K562 (cell line): ENCODE measurements at places on chromosomes 1 and 21.

GRCh38 chr1:98937347-98937746 lies 67.3 kb downstream of the PLPPR5 start:
- no peak for DNase-seq

DNA sequence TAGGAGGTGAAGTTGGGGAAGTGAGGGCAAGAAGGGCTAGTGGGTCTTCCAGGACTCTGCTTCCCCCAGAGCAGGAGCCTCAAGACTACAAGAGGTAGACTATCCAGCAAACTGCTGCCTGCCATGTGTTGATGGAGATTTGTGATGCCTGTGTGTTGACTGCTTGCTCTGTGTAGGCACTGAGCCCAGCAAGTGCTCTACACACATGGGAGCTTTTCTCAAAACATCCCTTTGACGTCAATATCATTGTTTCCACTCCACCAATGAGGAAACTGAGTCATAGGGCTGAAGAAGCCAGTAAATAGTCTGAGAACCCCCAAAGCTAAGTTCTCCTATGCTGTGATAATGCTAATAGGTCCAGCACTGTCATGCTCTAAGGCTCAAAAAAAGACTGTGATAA lies 207.2 kb upstream of the NFIA start:
- DNase-seq: no peak

- DNase-seq: no peak
These were observed 208.2 kb upstream of the TMEM51 start for GRCh38 chr1:14945132-14946010.

DNA sequence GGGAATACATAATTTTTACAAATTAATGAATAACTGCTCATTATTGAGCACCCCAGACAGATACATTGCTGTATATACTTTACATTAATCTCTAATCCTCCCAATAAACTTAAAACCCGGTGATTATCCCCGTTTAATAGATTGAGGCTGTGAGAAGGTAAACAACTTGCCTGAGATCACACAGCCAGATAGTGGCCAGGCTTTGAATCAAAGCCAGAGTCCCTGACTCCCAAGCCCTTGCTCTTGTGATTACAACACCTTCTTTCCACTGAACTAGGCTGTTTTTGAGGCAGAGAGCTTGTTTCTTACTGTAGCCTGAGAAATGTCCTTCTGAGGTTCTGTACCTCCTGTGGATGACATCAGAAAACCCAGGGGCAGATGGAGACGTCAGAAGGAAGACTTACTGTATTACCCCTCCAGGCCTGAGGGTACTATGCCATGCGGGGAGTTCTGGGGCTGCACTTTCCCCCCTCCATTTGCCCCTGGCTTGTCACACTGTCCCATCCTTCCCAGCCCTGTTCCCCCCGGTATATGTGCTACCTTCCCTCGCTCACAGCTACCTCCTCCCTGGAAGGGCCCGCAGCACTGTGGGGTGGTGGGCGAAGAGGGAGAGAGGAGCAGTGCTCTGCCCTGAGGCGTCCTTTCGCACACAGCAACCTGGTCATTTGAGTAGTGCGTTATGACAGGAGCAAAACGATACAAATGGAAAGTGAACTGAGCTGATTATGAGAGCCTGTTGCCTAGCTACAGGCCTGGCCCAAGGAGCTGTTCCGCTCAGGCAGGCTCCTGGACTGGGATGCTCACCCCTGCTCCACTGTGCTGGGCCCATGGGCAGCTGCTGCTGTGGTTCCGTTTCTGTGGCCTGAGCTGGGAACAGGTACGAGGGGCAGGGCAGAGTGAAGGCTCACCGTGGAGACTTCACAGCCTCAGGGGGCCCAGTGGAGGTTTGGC lies 4.6 kb downstream of the KCNC4 start:
- no peak for DNase-seq

DNA sequence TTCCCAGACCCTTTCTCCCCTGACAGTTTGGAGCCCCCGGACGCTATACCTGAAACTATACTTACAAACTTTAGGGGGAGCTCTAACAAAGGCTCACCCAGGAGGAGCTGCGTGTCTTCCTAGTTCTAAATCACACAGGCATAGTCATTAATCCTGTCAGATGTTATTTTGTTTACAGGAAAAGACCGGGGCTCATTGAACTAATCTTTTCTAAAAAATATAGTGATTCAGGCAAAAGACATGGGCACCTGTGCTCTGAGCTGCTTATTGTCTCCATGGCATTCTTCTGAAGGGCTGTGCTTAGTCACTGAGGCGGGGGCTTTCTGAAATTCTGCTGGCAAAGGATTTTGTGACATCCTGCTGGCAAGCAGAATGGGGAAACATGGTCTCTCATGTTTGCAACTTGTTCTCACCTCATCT lies 1577.0 kb downstream of the NCAM2 start:
- peak; percentile 16 for DNase-seq

- DNase-seq: no peak
These were observed 95.0 kb downstream of the VWA5B1 start for GRCh38 chr1:20385630-20386029.

- no peak for DNase-seq
These were observed 26.4 kb downstream of the MYOM3 start for GRCh38 chr1:24085546-24085945.
